Stimulated activated CD8-positive, alpha-beta memory T cell treated with anti-CD3 and anti-CD28 coated beads, Interleukin-7, amount 100 ng/mL, for 24 hours (primary cell): ENCODE measurements at places on chromosomes 3 and 15.

GRCh38 chr3:181753391-181753790, 41.7 kb downstream of the SOX2 start:
- no peak for DNase-seq

- no peak for DNase-seq
These were observed 81.3 kb downstream of the STAC start for GRCh38 chr3:36461597-36461996.

GRCh38 chr15:49953421-49953820, 165.6 kb downstream of the ATP8B4 start:
- no peak for DNase-seq

DNA sequence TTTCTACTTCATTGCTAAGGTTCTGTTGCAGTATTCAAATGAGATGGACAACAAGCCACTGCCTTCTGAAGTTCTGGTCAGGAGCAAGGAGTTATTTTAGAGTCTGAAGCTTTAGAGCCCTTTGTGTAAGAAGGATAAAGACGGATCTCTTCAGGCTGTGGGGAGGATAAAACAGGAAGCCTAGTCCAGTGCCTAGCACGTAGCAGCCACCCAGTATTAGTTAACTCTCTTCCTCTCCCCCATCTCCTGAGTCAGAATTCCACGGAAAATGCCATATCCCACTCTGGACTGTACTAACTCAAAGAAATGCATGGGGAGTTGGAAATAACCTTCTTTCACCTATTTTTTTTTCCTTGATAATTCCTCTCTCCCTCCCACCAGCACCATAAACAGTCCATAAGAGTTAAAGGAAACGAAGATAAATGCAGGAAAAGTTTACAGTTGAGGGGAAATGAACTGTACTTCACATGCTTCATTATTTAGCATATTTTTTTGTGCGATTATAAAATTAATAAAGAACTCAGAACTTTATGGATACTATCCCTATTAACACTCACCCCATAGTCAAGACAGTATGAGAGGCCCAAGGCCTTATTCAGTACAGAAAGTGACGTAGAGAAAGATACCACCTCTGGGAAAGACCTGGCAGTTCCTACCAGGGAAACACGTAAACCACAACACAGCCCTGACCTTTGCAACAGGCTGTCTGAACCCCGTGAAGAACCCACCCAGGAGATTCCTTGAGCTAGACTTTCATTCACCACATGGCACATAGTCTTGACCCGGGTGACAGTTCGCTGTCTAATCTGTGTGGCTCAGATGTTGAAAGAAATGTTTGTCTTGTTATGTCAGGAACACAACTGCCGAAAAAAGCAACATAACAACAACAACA, 9.2 kb downstream of the IGF2BP2 start:
- no peak for DNase-seq

GRCh38 chr3:179933914-179934313, 102.8 kb downstream of the PEX5L start:
- DNase-seq = no peak

GRCh38 chr15:60941448-60941847, 287.7 kb downstream of the RORA start:
- DNase-seq = no peak

- no peak for DNase-seq
These were observed 905 bp downstream of the HOMER2 start for GRCh38 chr15:82951472-82952157.

DNA sequence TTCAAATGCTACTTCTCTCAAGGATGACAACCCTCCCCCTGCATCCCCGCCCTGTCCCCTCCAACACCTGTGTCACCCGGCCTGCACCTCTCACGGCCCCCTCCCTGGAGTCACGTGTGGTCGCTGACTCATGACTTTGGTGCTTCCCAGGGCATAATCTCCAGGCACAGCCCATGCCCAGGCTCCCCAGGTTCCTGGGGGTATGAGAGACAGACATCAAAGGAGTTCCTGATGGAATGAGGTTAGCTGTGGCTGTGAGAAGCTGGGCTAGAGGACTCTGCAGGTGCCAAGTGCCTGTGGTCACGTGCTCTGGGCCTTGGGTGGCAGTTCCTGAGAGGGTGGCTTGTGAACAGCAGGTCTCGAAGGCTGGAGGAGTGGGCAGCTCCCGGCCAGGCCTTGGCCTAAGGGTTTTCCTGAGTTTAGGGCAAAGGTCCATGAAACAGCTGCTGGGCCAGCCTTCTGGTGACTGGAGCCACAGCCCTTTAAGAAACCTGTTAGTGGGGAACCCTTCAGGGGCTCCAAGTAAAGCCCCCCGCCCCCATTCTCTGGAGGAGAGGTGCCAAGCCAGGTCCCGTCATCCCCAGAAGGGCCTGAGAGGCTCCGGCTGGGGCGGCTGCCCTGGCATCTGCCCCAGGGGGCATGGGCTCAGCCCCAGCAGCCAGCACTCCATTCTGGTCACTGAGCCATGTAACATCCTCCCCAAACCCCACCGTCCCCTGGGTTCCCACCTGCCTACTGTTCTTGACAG, 230.0 kb downstream of the XXYLT1 start:
- DNase-seq = no peak

- no peak for DNase-seq
These were observed 16.4 kb downstream of the CCDC12 start for GRCh38 chr3:46960081-46960701.

DNA sequence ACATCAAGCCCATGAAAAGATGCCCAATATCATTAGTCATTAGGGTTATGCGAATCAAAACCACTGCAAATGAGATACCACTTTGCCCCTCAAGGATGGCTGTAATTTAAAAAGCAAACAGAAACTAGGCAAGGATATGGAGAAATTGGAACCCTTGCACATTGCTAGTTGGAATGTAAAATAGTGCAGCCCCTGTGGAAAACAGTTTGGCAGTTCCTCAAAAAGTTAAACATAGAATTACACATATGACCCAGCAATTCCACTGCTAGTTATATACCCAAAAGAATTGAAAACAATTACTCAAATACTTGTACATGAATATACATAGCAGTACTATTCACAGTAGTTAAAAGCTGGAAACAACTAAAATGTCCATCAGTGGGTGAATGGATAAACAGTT, 186.8 kb upstream of the CGNL1 start:
- no peak for DNase-seq
